ENCODE measurements at places on chromosomes 12 and 14.
A peak's percentile ranks its signal among the peaks of the same experiment; 100 is the strongest.

DNA sequence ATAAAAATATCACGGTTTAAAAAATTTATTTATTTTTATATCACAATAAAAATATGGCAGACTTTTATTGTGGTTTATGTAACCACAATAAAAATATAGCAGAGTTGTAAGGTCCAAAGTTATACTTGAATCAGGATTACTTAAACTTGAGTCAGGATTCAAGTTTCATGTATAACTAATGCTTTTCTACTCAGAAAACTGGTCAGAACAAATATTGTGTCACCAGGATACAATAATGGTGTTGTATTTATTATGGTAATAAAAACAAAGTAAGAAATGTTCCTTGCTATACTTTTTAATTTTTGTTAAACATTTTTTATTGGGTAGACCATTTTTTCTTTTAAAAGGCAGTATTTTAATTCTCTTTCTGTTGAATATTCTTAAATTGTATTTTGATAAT, 29.2 kb upstream of the EPS8 start:
- DNase-seq = no peak

DNA sequence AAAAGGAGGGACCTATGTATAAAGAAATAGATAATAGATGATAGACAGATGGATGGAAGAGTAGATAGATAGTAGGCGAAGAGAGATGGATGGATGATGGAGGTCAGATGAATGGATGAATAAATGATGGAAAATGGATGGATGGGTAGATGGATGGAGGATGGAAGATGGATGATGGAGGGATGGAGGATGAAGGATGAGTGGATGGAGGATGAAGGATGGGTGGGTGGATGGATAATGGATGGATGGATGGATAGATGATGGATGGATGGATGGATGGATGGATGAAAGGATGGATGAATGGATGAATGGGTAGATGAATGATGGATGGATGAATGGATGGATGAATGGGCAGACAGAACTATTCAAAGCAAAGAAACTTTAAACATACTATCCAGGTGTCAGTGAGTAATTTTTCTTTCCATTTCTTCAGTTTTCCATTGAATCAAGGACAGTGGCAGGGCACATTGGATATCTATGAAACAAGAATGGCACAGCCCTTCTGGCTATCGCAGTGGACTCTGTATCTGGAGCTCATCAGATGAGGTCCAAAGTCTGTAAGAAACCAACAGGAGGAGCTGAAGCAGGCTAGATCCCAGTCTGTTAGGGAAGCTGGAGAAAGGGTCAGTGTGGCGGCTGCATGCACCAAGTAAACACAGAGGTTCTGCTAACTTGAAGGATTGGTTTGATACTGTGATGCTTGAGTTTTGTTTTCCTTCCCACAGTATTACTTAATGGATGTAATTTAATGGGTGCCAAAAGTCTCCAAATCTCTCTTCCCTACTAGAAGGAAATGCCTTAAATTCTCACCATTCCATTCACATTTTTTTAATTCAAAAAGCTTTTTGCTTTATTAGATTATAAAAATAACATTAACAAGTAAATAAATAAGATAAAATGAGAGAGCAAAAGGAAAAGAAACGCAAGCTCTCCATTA, 18.1 kb upstream of the MED13L start:
- no peak for DNase-seq

- DNase-seq = no peak
Observed at GRCh38 chr14:33833706-33834465, 117.0 kb downstream of the EGLN3 start.

- no peak for DNase-seq
Observed at GRCh38 chr14:38839694-38840365, 263.2 kb downstream of the SEC23A start.

GRCh38 chr12:5083955-5084849, 40.5 kb downstream of the KCNA5 start:
- no peak for DNase-seq

DNA sequence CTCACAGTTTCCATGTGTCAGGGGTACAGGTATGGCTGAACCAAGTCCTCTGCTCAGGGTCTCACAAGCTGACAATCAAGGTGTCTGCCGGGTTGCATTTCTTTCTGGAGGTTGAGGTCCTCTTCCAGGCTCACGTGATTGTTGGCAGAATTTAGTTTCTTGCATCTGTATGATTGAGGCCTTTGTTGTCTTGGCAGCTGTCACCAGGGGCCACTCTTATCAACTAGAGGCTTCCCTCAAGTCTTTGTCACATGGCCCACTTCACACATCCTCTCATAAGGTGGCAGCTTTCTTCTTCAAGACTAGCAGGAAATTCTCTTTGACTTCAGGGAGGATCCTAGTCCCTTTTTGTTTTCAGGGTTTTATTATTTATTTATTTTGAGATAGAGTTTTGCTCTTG, 46.0 kb upstream of the FOS start:
- DNase-seq = no peak

GRCh38 chr12:51962737-51963136, 11.2 kb downstream of the ACVR1B start:
- DNase-seq = no peak

GRCh38 chr14:96040828-96041371, 1.7 kb downstream of the C14orf132 start:
- no peak for DNase-seq

DNA sequence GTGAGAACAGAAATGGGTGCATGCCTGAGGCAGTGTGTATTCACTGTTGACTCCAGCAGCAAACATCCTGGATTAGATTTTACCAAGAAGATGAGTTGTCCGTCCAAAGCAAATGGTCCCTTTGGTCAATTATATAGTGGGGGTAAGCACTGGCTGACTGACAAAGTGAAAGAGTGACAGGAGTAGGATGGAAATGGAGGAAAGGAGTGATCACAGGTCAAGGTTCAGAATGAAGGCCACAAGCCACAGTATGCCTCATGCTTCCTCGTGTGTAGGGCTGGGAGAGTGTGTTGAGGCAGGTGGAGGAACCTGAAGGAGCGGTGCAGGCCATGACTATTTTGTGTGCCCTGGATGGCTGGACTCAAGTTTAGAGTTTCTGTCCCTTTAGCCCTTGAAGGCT, 14.3 kb downstream of the DHRS2 start:
- DNase-seq = no peak

DNA sequence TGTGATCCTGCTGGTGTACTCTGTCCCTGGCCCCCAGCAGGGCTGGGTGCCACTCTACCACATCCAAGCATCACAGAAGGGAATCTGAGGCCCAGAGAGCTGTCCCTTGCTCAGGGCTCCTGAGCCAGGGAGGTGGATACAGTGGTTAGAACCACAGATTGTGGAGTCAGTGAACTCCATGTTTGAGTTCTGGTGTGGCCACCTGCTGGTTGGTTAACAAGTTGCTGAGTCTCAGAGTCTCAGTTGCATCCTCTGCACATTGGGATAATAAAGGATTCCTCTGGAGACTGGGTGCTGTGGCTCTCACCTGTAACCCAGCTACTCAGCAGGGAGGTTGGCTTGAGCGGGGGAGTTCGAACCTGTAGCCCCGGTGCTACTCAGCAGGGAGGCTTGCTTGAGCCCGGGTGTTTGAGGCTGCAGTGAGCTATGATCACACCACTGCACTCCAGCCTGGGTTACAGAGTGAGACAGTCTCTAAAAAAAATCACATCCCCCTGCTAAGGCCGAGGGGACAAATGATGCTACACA, 39.4 kb downstream of the MVK start:
- no peak for DNase-seq

DNA sequence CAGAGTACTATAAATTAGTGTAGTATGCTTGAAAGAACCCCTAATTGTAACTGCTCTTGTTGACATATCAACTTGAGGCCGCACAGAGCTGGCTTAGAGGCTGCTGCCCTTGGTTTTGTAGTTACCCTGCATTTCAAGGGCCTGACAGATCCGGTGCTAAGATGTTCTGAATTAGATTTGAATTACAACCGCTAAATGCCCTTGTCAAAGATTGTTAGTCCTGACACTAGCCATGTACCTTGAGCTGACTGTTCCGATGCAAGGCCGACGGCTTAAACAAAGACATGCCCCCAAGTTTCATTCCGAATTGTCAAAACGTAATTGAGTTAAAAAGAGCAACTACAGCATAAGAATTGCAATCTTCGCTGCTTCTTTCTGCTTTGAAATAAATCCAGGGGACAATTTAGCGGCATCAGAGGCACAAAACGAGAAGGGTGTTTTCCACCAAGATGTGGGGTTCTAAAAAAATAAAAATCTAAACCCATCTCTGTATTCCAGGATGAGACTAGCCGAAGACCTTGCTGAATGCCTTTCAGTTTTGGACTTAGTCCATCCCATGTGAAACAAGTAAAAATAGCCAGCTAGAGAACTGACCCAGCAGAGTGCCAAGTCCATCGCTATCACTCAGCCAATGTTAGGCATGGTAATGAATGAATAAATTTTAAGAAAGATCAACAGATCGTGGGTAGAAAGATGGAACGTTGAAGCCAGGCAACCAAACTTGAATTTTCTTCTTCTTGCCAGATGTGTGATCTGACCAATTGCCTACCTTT, 148.7 kb downstream of the DICER1 start:
- DNase-seq = no peak

DNA sequence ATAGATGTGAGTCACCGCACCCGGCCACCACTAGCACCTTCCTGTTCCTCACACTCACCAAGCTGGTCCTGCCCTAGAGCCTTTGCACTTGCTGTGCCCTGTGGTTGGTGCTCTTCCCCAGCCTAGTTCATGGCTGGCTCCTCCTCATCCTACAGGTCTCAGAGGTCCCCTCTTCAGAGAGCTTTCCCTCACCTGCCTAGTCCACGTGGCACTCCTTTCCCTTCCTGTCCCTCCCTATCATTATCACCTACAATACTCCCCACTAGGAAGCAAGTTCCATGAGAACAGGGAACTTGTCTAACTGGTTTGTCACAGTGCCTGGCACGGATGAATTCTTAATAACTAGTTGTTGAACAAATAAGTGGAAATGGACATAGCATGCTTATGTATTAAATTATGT, 24.0 kb upstream of the TMED10 start:
- no peak for DNase-seq

DNA sequence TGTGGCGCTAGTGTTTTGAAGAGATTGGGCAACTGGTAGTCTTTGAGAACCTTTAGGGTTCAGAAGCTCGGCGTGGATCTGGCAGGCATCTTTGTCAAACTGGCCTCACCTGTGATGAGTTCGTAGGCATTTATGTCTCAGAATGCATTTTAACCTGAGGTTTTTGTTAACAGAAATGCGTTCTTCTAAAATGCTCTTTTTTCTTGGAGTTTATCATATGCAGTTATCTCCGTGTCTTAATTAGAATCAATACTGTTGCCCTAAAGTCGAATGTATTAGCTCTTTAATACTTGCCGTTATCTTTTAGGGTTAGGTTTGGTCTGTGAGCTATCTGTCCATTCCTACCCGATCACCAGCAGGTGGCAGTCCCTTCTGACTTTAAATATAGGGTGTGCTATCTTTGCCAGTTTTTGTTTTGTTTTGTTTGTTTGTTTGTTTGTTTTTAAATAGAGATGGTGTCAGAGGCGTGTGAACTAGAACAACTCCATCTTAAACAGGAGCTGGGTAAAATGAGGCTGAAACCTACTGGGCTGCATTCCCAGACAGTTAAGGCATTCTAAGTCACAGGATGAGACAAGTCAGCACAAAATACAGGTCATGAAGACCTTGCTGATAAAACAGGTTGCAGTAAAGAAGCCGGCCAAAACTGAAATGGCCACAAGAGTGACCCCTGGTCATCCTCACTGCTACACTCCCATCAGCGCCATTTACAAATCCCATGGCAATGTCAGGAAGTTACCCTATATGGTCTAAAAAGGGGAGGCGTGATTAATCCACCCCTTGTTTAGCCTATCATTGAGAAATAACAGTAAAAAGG, 1.4 kb downstream of the ATF1 start:
- peak; percentile 21 for DNase-seq

DNA sequence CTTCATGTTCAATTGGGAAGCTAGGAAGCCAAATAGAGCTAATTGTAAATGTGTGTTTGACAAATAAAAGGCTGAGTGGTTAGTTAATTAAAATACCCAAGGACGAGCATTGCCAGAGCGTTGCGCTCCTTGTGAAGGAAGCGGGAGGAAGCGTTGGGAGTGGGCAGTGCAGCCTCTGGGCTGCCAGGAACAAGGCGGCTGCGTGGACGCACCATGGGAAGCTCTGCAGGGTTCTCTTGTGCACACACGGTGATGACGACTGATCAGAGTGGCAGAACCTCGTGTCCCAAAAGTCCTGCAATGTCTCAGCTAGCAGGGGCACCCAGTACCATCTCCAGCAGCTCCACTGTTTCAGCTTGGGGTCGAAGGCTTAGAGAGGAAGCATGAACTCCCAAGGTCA, 546.6 kb upstream of the TMEM132C start:
- DNase-seq = no peak

- DNase-seq = no peak
Observed at GRCh38 chr12:98856897-98857540, 211.9 kb downstream of the APAF1 start.

DNA sequence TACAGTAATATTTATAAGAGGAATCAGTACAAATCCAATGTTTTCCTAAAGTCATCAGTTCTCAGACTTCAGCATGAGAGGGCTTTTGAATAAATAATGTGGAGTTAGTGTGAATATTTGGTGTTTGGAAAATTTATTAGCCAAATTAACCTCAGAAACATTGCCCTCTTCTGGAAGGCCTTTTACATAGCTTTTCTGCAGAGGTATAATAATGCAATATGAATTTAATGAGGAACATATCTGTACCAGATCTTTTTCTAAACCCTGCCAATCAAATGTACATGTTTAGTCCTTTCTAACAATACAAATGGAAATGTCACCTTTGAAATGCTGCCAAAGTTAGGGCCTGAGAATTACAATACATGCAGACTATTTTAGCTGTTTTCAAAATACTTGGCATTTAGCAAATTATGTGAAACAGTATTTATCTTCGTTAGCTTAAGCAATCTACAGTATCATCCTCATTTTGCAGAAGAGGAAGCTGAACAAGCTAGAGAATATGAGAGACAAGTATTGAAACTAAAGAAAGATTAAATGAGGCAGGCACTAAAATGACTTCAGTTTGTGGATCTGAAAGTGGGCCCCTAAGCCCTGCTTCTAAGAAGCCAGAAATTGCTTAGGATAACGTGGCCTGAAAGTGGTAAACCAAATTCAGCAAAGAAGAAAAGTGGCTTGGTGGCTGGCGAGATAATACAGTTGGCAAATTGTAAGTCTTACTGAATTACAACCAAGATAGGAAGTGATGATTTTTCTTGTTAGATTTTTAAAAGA, 60.4 kb upstream of the MANSC4 start:
- no peak for DNase-seq

DNA sequence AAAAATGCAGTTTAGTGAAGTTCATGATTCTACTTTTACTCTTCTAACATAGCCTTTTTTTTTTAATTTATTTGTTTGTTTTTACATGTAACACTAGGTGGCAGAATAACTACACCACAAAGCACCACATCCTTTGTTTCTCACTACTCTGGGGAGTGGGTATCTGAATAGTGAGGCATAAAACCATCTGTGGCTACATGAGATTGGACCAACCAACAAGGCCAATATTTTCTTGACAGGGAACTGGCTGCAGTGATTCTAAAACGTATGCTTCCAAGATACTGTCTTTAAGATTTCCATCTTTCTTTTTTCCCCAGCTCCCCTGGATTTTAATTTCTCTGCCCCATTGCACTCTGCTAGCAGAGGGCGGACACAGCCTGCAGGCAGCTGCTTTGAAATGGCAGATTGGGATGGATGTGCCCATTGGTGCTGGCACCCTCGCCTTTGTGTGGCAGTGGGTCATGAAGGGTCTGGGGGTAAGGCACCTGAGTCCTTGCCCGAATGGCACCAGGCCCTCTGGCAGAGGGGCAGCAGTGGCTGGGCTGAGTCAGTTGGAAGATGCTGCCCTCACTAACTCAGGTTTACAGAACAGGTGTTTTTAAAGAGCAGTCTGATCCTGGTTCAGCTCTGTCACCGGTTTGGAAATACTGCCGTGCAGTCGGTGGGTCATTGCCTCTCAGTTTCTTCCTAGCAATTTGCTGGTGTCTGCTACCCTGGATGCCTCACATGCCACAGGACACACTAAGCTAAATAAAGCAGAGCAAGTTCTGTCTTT, 429.1 kb downstream of the RAD51B start:
- DNase-seq = no peak
